ENCODE measurements at places on chromosomes 1 and 21. TPM values are rescaled to one million over a fixed set of nuclear protein-coding genes. Genes with fewer than 3 reads are reported as not detected.
A peak's percentile ranks its signal among the peaks of the same experiment; 100 is the strongest.

SPATA17 gene
- total RNA-seq = 0.48 TPM

SNIP1 gene
- total RNA-seq = 15.7 TPM

MMP23B gene
- total RNA-seq = 19.1 TPM

DNA sequence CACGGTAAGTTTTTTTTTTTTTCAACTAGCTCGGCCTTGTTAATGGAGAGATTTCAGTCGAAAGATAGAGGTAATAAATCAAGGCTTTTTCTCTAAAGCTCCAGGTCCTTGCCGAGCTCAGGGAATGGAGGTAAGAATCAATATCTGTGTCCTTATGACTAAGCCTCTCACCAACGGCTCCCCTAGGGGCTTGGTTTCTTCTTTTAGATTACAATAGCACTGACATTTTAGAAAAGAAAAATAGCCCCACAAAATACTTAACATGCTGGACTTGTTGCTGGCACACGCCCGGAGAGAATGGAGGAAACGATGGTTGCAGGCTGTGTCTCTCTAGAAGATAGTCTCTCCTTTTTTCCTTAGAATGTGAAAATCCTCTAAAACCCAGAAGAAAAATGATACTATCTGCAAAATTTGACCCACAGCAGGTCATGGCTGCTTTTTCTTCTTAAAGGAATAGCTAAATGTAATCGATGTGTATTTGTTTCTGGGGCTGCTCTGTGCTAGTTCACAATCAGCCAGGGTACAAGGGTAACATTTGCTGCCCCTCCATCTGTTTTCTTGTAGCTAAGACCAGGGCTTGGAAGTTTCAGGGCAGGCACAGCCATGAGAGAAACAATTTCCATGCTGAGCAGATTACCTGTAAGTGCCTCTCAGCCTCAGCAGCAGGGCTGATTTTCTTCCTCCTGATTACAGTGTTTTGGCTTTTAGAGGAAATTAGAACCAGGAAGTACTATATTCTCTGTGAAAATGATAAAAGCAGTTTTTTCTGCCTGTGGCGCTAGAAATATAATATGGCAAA is 86.2 kb upstream of the GNG12 start:
- no peaks in the 10 kb centered on the region for H3K36me3 ChIP-seq
- H3K27ac ChIP-seq = no peak overlapping the region
- no peak for DNase-seq
- H3K4me1 ChIP-seq = no peaks in the 10 kb centered on the region
- H3K27me3 ChIP-seq = no peaks in the 10 kb centered on the region

- no peak for DNase-seq
- H3K36me3 ChIP-seq = no peaks in the 10 kb centered on the region
These were observed 1.7 kb downstream of the NR5A2 start for GRCh38 chr1:200029035-200029821.

DNA sequence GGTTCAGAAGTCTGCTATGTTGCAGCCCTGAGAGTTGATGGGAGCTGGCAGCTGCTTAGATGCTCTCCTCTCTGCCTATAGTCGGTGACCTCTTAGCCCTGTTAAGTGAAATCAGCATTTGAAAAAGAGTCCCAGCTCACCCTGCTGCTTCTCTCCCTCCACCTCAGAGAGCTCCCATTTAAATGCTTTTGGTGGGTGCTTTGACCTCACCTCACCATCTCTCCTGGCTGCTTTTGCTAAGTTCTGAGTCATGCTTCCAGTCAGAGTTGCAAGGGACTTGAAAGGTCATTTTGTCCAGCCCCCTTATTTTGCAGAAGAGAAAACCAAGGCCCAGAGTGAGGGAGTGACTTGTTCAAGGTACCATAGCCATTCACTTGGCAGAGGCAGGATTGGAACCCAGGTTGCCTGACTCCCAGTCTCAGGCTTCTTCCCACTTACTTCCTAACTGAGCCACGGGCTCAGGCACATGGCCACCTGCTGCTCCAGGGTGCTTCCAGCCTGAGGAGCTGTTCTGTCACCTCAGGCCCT is 3.3 kb downstream of the MAPKAPK2 start:
- peaks cover 14% of the 10 kb centered on the region for H3K4me1 ChIP-seq
- H3K27me3 ChIP-seq = peaks cover 9% of the 10 kb centered on the region

DNA sequence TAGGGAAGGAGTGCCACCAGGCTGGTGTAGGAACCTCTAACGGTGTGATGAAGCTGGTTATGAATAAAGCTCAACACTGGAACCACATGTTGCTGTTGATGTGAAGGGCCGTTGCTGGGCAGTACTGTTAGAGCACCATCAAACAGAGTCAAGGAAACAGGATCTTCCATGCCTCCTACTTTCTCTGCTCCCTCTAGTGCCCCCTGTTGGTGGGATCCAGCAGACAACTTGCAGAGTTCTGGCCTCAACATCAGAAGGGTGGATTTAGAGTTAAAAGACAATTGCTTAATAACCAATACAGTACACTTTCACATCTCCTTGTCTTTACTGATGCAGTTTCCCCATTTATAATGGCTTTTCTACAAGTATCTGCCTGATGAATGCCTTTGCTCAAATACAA is 336.4 kb downstream of the NTNG1 start:
- no peaks in the 10 kb centered on the region for H3K4me1 ChIP-seq
- peak; percentile 83 for DNase-seq
- H3K36me3 ChIP-seq = no peaks in the 10 kb centered on the region
- H3K27ac ChIP-seq = no peak overlapping the region

DNA sequence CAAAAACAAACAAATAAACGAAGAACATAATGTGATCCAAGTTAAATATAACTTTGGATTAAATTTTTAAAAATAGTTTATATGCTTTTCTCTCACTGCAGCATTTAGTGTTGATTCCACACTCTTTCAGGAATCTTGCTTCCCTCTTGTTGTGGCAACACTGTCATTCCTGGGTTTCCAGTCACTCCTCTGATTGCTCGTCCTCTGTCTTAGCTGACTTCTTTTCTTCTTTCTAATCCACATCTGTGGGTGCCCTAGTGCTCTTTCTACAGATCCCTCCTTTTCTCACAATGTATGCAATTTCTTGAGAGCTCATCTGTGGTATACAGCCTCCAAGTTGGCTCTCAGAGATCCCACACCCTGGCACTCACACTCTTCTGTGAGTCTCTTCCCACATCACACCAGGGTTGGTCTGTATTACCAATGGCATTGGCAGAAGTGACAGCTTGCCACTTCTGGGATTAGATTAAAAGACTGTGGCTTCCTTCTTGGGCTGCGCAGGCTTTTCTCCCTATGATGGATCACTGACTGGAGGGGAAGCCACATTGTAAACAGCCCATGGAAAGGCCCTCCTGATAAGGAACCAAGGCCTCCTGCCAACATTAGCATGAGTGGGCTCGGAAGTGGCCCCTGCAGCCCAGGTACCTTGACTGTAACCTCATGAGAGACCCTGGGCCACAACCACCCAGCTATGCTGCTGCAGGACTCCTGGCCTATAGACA is 11.5 kb upstream of the MYOC start:
- DNase-seq = no peak
- no peaks in the 10 kb centered on the region for H3K36me3 ChIP-seq
- no peaks in the 10 kb centered on the region for H3K4me1 ChIP-seq
